NCI-H2081 (cell line): ENCODE measurements at places on chromosomes 2 and 18.

GRCh38 chr2:36670881-36671595 lies 25.5 kb upstream of the VIT start:
- DNase-seq: no peak

DNA sequence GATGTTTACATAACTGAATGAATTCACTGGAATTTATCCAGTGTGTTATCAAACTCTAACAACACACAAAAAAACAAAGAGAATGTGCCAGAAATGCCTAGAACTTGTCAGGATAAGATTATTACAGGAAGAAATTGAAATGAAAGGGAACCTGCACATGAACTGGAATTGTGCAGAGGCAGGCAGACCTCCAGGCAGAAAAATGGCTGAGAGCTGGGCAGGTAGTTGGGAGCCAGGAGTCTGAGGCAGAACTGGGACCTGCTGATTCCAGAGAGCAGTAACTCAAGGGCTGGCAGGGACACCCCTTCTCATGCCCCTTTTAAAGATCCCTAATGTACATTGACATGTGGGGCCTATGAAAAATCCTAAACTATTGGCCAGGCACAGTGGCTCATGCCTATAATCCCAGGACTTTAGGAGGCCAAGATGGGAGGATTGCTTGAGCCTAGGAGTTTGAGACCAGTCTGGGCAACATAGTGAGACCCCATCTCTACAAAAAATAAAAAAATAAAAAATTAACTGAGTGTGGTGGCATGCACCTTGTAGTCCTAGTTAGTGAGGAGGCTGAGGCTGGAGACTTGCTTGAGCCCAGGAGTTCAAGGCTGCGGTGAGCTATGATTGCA lies 674 bp upstream of the SP110 start:
- no peak for DNase-seq

GRCh38 chr2:240200230-240201051 lies 60.0 kb upstream of the OTOS start:
- DNase-seq: no peak

GRCh38 chr2:63712748-63713147 lies 124.0 kb downstream of the MDH1 start:
- DNase-seq: no peak

DNA sequence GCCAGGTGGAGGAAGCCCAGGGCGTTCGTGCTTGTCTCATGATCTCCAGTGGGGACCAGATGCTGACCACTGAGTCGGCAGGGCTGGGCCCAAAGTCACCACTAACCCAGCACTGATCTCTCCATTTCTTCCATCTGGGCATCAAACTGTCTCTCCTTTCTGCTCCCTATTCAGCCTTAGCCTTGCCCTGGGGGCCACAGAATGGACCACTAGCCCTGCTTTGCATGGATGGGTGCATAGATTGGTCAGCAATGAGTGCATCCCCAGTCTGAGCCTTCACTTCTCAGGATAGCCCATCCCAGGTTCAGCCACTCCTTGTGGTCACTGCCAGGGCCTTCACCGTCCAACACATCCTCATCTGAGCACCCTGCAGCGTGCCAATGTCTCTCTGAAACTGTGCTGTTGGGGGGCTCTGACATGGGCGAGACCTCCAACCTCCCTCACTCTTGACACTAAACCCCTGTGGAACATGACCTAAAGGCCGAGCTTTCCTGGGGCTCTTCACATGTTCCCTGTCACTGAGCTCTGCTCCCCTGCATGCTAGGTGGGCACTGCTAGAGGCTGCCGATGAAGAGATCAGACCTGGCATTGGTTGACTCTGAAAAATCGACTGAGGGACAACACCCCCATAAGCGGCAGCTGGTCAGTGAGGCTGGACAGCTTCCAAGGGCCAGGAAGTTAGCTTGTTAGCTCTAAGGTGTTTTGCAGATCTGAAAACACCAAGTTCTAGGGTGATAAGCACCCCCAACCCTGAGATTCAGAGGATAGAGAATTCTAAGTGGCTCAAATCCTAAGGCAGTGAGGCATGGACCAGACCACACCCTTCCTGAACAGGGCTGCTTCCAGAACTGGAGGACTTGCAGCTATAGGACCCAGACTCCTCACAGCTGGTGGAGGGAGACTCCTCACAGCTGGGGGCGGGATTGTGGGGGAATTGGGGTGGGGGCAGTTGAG lies 61.7 kb downstream of the HS1BP3 start:
- DNase-seq: no peak

GRCh38 chr2:202149155-202149762 lies 76.2 kb downstream of the KIAA2012 start:
- DNase-seq: no peak

- no peak for DNase-seq
Observed at GRCh38 chr2:89763581-89764485, 1072.4 kb downstream of the RPIA start.
